Hippocampal formation (tissue), 2 donors: ENCODE measurements at places on chromosomes 5 and 9.

- DNase-seq = no peak
Measured at GRCh38 chr9:76018235-76018634, 127.8 kb downstream of the PCSK5 start.

DNA sequence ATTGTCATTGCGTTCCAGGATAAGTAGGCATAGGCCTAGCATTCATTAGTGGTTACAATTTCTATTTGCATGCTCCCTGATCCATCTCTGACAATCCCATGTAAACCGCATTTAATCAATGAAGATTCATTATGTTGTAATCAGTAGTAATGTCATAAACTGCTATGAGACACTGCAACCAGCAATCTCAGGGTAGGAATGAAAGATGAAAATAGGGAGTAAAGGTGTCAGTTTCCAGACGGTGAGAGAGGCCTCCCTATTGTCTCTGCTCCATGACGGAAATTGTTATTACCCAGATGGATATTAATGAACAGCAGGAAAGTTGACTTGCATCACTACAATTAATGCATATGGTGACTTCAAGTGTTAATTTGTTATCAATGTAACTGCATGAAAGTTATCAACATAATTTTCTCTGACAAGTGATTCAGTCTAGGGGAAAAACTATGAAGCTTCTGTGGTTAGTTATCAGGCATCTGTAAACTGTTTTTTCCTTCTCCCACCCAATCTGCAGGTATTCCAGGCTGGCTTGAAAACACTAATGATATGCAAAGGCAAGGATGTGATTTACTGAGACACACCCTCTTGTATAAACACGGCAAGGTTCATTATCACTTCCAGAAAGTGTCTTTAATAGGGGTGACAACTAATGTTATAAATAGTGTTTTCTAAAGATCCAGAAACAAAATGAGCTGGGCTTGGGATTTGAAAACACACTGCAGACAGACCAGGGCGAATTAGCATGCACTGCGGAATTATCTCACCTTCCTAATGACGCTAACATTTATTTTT lies 73.5 kb downstream of the ZNF622 start:
- DNase-seq = no peak

DNA sequence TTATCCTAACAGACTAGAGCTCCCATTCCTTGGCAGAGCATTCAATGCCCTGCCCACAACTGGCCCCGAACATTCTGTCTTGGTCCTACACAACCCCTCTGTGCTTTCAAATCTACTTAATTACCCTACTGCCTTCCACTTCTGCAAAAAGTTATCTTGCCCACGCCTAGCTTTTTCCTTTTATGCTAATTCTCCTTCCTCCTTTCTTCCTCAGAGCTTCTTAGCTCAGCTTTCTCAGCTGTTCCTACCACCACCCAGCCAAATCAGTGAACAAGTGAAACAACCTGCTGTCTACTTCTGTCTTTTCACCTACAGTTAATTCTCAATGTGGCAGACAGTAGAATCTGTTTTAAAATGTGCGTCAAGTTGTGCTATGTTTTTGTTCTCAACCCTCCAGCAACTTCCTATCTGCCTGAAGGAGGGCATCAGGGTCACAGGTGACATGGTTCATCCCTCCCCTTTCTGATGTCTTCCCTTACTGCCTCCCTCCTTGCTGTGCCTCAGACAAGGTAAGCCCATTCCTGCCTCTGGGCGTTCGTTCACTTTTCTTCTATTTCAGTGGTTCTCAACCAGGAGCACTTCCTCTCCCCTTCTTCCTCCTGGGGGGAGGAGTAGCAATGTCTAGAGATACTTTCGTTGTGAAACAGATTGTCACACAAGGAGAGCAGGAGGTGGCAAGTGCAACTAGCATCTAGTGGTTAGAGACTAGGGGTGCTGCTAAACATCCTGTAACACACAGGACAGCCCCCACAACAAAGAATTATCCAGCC lies 1.3 kb upstream of the REEP5 start:
- no peak for DNase-seq

- no peak for DNase-seq
Measured at GRCh38 chr5:136513430-136513829, 148.1 kb upstream of the TRPC7 start.

DNA sequence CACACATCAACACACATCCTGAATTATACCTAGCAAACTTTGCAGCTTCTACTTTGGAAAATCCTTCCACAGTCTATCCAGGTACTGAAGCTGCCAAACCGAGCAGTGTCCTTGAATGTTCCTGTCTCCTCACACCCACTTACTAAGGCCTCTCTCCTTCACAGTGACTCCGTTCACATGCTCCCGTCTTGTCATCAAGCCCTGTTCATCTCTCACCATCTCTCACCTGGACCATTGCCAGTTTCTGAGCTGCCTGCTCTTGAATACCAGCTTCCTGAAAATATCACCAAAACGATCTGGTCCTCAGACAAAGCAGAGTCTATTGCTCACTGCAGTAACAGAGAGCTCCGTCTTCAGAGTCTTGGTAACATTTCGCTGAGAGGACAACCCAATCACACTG lies 57.4 kb downstream of the GCNT1 start:
- DNase-seq = no peak

GRCh38 chr5:149240354-149240998 lies 31.2 kb upstream of the AFAP1L1 start:
- DNase-seq = no peak

- DNase-seq = no peak
Measured at GRCh38 chr5:172699999-172700364, 58.9 kb downstream of the NEURL1B start.

DNA sequence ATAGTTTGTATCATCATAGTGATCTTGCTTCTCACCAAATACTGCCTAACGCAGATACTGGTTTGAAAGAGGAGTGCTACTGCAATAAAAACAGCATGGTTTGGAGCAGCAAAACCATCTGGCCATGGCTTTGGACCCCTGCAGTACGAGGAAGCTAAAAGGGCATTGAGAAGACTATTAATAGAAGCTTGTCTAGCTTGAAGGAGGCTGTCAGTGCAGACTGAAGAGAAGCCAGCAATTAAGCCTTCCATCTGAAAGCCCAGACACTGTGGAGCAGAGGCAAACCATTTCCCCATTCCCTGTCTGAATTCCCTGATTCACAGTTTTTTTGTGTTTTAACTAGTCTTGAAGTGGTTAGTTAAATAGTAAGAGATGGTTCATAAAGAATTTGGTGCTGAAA lies 281.6 kb downstream of the PTPRD start:
- no peak for DNase-seq

GRCh38 chr5:168468836-168469235 lies 17.4 kb upstream of the RARS1 start:
- no peak for DNase-seq

GRCh38 chr5:105619725-105620124 lies 2051.0 kb downstream of the EFNA5 start:
- DNase-seq = no peak

DNA sequence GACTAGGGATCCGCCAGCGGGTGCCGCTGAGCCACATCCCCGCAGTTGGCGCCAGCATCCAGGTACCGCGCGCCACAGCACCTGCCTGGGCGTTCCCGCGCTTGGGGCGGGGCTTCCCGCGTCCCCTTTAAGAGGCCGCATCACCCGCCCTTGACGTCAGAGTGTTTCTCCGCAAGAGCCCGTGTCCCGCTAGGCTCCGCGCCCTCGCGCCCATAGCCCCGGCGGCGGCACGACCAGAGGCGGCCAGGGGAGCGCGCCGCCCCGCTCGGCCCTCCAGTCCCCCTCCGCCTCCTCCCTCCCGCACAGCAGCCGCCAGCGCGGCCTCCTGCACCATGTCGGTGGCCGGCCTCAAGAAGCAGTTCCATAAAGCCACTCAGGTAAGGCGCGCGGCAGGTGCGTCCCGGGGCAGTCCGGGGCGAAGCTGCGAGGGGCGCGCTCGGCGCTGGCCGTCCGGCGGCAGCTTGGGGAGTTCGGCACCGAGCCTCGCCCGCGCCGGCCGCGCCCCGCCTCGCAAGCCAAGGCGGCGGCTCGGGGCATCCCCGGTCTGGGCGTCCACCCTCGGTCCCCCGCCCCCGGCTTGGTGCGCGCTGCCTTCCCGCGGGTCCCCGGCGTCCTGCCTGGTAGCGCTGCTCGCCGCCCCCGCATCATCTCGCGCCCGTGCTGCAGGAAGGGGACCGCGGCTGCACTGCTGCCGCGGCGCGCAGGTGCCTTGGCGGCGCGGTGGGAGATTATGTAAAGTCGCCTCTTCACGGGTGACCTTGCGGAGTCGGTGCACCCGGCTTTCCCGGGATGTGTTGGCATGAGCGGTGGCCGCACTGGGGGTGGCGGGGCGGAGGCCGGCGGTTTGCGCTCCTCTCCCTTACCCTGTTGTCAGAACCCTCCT lies at the start of gene SH3GL2:
Gene SH3GL2 (plus strand): TSS at position 156 of the 883 bp plus-strand sequence.
- peak; percentile 15 for DNase-seq

GRCh38 chr5:113169720-113170119 lies 193.1 kb downstream of the DCP2 start:
- DNase-seq = no peak

GRCh38 chr9:123346026-123346425 lies 10.0 kb upstream of the CRB2 start:
- DNase-seq = no peak

DNA sequence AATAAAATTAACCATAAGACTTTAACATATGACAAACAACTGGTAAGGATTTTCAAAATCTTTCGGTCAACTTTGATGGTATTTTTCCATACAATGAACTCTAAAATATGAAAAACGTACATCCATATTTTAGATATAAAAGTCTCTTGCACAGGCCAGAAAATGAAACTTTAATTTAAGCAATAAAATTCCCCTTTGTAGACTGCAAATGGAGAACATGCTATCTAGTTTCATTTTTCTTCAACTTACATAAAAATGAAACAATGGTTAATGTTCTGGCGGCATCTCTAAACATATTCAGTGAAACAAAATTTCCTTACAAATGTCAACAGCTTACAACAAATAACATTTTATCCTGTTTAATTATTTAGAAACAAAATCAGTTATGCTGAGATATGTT lies 84.0 kb downstream of the USP20 start:
- DNase-seq = no peak

- no peak for DNase-seq
Measured at GRCh38 chr9:14373706-14374105, 59.8 kb upstream of the NFIB start.

DNA sequence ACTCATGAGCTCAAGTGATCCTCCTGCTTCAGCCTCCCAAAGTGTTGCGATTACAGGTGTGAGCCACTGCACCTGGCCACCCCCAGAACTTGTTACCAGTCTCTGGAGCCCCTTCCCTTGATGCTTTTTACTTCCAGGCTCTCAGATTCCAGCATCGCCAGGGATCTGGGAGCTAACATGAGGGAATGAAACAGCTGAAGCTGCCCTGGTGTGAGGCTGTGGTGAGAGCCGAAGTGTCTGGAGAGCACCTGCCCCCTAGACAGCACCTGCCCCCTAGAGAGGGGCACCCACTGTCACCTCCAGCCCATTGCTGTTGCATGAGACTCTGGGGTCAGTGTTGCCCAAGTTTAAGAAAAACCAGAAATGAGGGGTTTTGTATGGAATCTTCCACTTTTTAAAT lies 124.3 kb upstream of the SAP30L start:
- no peak for DNase-seq

DNA sequence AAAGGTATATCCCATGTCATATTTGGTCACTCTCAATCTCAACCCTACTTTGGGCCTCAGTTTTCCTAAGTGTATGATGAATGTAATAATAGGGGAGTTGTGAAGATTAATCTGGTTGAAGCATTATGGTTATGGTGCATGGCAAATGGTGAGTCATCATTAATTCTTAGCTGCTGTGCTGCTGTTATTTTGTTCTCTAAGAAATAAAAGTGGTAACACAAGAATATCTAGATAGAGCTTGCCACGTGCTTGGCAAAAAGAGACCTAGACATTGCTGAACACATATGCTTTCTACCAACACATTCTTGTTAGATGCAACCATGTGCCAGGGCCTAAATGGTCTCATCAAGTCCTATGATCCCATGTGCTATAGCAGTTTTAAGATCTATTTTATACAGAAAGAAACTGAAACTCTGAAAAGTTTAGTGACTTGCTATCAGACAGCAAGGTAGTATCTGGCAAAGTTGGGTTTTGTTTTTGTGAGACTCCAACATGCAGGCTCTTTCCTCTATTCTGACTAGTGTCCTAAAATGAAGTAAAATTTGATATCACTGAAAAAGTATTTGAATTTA lies 699.9 kb upstream of the MEF2C start:
- no peak for DNase-seq

- DNase-seq = no peak
Measured at GRCh38 chr5:78606241-78606640, 42.3 kb downstream of the LHFPL2 start.

GRCh38 chr5:140674211-140674610 lies 835 bp upstream of the DND1 start:
- DNase-seq = no peak

DNA sequence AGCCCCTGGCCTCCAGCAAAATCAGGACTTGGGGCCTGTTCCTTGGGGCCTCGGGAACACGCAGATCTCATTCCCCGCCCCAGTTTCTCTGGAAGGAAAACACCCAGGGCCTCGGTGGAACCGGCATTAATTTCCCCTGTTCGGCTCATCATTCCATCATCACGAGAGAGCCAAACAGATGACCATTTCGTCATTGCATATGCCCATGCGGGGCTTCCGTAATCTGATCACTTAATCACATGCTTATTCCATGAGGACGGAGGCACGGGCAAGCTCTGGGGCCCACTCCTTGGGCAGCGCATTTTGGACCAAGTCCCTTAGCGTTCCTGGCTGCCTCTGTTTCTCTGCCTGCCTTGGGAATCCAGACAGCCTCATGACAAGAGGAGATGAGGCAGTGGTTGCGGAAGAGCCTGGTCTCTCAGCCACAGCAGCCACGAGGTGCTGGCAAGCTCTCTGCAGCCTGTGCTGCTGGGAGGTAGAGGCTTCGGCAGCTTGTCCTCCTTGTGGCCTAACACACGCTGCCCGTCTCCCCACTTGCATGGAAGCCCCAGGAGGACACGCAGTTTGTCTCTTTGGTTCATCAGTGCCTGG lies 65.0 kb upstream of the IER5L start:
- no peak for DNase-seq

- no peak for DNase-seq
Measured at GRCh38 chr5:115372146-115372545, 75.7 kb upstream of the CCDC112 start.

GRCh38 chr9:7844242-7844641 lies 44.7 kb upstream of the DMAC1 start:
- DNase-seq = peak; percentile 68

GRCh38 chr9:35313916-35314315 lies 152.1 kb downstream of the UNC13B start:
- DNase-seq = no peak

DNA sequence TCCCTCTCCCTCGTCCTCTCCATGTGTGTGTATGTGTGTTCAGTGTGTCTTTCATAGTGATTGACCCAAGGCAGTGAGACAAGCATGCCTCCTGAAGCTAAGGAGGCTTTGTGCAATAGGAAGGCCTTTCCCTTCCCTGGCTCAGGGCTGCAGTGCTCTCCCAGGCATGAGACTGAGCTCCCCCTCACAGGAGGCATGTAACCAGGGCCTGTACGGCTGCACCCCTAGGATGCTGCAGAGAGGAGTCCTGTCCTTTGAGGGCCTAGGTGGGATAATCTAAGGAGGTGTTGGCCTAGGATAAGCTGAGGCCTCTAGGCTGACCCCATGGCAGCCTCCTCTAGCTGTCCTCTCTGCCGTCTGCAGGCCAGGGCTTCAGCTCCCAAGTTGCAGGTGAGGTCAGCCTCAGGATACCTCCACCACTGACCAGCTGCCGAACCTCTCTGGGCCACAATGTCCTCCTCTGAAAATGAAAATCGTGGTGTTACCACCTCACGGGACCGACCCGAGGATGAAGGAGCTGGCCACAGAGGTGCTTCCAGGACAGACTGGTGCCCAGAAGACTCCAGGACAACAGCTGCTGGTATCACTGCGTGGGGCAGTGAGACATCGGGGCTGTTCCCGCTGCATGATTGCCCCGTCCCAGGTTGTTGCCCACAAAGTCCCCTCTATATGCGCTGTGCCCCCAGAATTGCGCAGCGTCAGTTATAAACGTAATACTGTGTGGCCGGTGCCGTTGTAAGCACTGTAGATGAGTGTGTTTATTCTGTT lies 129.6 kb downstream of the BARX1 start:
- DNase-seq = no peak
